COLO829 (cell line): ENCODE measurements at places on chromosomes 1 and 21.

GRCh38 chr1:18536915-18537314 lies 56.2 kb downstream of the KLHDC7A start:
- DNase-seq, result no peak

GRCh38 chr1:98342566-98342965 lies 319.0 kb upstream of the SNX7 start:
- no peak for DNase-seq

DNA sequence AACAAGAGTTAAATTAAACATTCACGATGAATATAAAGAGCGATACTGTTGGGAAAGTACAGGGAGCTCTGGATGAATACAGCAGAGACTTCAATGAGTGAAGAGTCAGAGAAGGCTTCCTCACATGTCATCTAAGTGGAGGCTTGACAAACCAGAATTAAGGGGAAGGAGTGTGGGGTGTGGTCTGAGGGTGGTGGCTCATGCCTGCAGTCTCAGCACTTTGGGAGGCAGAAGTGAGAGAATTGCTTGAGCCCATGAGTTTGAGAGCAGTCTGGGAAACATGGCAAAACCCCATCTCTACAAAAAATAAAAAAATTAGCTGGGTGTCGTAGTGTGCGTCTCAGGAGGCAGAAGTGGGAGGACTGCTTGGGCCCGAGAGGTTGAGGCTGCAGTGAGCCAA lies 8.7 kb downstream of the SDHB start:
- peak; percentile 46 for DNase-seq

DNA sequence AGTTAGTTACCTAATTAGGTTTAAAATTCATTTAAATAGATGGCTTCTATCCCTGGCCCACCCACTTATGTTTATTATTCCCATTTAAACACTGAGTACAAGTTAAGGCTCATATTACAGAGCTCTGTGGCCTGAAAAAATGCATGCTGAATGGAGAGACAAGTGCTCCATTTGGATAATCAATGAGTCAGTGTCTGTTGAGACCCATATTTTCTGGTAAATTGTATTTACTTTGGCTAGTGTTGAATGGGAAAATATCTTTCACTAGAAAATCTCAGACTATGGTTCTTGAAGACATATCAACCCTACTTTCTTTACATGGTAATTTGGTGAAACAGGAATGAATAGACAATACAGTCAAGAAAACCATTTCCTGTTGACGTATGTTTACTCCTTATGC lies 356.0 kb downstream of the S1PR1 start:
- peak; percentile 15 for DNase-seq

- peak; percentile 58 for DNase-seq
Observed at GRCh38 chr21:25625036-25625435, 14.0 kb upstream of the JAM2 start.

- no peak for DNase-seq
Observed at GRCh38 chr1:54517496-54517895, 30.5 kb upstream of the ACOT11 start.

DNA sequence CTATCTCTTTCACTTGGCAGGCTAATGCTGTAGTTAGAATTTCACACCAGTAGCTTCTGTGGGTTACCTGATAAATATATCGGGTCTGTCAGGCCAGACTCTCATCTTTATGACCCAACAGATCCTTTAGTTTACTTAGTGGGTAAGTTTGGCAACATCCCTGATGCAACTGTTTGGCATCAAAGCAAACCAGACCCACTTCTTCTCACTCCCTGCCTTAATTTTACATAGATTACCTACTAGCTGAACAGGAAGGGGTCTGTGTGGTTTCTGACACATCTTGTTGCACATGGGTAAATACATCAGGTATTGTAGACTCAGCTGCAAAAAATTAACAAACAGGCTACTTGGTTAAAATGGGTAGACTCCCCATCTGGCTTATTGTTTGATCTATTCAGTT lies 3.2 kb upstream of the GUK1 start:
- no peak for DNase-seq

GRCh38 chr1:25110485-25110884 lies 121.8 kb downstream of the SYF2 start:
- no peak for DNase-seq

DNA sequence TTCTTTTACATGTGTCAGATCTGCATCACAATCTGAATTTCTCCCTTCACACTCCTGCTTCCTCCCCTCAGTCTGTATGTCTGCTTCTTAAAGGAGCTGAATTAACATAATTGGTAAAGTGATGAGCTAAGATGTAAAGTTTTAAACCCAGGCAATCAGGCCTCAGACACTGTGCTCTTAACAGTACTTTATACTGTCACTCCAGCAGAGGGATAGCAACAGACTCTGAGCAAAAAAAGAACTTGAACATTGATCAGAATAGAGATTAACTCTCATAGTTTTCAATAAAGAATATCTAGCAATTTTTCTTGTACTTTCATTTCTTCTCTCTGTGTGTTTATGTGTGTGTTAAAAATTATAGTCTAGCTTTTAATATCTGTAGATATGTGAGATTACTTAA lies 110.3 kb downstream of the DUSP10 start:
- DNase-seq, result no peak

DNA sequence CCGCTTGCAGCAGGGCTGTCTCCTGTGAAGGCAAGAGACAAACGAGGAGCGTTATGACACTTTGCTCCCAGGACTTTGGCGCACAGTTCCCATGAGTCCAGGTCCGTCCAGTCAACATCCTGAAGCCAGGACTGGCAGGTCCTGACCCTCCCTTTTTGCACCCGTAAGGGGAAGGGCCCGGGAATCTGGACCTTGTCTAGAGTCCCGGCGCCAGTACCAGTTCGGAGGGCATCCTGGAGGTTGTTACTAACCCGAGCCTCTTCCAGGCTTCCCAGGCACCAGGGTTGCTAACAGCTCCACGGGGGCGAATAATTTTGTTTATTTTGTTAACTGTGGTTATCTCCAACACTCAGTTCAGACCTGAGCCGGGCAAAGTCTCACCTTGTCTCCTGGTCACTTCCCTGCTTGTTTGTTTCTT lies 682 bp upstream of the RWDD3 start:
- DNase-seq, result no peak

DNA sequence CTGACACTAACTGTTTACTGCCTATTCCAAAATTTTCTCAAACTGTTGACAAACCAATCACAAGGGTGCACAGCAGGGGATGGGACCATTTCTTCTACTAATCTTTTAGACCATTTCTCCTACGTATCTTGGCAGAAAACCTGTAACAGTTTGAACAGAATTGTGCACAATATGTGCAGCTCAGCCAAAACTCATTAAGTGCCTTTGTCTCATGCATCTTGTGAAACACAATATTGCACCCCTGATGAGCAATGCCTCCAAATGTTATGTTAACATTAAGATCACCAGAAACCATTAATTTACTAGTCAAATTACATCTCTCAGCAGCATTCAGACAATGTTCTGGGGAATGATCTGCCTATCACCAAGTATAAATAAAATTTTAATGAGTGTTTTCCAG lies 247.5 kb downstream of the NRIP1 start:
- no peak for DNase-seq

GRCh38 chr1:242747233-242747632 lies 222.7 kb upstream of the PLD5 start:
- DNase-seq, result no peak

GRCh38 chr1:1333551-1334241 lies 2.6 kb downstream of the TAS1R3 start:
- no peak for DNase-seq

DNA sequence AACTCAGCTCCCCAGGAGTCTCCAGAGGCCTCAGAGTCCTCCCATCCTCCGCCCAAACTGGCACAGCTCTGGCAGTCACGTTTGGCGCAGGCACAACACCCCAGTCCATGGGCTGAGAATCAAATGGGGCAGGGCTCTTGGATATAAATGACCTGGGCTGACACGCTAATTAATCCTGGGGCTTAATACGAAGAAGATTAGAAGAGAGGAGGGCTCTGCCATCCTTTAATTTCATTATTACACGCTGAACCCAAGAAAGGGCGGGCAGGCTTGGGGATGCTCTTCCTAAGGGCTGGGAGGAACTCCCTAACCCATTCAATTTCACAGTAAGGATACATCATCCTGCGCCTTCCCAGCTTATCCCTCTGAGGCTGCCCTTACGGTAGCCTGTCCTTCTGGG lies 2.4 kb downstream of the GRIK3 start:
- DNase-seq, result no peak

DNA sequence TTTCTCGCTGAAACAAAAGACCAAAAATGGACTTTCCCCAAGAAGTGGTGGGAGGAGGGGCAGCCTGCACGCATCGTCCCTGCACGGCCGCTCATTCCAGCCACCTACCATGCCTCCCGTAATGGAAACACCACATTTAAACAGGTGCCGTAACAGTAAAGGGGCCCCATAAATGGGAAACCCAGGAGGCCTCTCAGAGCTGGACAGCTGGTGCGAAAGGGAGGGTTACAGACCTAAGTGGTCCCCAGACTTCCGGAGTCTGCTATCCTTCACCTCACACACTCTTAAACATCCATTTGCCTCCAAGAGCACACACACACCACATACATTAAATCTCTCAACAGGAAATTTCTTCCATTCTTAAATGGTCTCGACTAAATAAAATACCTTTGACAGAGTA lies 120.7 kb upstream of the SOD1 start:
- no peak for DNase-seq

GRCh38 chr1:225700164-225700821 lies 47.4 kb upstream of the ENAH start:
- peak; percentile 94 for DNase-seq

- DNase-seq, result peak; percentile 29
Observed at GRCh38 chr1:46535063-46535462, 16.4 kb downstream of the KNCN start.

DNA sequence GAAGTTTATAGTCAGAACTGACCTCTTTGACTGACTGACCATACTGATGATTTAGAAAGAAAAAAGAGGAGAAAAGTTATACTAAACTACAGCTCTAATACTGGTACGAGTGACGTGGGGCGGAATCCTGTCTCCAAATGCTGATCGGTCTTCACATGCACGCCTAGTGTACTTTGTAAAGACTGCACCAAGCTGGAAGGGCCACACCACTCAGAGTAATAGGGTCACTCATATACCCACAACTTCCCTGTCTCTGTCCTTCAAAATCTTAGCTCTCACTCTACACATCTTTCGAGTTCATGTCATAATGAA lies 19.4 kb upstream of the GUCA2A start:
- no peak for DNase-seq
